ENCODE measurements at places on chromosomes 3 and 15.
A peak's percentile ranks its signal among the peaks of the same experiment; 100 is the strongest.

GRCh38 chr3:32045091-32045915 is 61.1 kb upstream of the GPD1L start:
- DNase-seq = no peak

- DNase-seq = no peak
Observed at GRCh38 chr3:10988991-10989484, 3.5 kb upstream of the SLC6A1 start.

- no peak for DNase-seq
Observed at GRCh38 chr3:65497236-65497635, 541.5 kb downstream of the MAGI1 start.

DNA sequence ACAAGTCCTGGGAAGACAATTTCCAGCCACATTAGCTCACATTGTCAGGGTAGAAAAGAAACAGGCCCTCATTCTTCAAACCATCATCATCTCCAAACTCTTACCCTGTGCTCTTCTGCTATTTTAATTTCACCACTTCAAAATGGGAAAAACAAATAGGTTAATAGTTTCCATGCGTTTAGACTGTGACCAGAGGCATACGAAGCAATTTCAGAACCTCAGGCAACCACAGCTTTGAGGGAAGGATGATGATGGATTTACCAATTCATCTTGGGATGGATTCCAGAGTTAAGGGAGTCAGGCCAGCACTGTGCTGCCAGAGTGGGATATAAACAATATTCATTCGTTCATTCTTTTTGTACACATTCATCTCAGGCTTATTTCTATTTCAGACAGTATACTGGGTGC is 307.8 kb upstream of the TPRG1 start:
- no peak for DNase-seq

DNA sequence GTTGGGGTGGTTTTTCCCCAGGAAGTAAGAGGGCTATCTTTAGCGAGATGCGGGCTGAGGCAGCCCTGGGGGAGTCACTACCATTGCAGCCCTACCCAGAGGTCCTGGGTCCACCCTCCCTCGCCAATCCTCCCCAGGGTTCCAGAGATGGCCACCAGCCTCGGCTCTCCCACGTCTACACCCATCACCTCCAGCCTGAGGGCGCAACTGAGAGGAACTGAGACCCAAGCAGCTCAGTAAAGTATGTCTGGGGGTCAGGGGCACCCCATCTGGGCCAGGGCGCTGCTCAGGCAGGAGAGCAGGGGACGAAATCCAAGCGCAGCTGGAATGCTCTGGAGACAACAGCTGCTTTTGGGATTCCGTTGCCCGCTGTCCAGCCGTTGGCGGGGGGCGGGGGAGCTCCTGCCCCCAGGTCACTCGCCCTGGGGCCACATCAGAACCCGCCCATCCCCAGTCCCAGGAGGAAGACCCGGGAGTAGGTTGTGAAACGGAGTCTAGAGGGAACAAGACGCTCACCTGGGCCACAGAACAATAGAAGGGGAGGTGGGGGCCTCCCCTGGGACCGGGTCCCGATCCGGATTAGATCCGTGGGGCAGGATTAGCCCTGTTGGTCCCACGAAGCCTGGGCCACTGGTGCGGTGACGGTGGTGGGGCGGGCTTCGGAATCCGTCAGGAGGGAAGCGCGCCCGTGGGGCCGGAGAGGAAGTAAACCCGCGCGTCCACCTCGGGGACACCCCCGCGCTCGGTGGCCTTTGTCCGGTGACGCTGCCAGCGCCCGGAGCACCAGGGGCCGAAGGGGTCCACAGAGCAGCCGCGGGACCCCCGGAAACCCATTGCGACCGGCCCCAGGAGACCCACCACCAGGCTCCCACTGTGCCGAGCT is 1.4 kb upstream of the NDUFAF3 start:
- peak; percentile 82 for DNase-seq

- DNase-seq = no peak
Observed at GRCh38 chr3:36319680-36320079, 60.6 kb upstream of the STAC start.

- DNase-seq = no peak
Observed at GRCh38 chr15:59312205-59312604, 60.5 kb downstream of the MYO1E start.

DNA sequence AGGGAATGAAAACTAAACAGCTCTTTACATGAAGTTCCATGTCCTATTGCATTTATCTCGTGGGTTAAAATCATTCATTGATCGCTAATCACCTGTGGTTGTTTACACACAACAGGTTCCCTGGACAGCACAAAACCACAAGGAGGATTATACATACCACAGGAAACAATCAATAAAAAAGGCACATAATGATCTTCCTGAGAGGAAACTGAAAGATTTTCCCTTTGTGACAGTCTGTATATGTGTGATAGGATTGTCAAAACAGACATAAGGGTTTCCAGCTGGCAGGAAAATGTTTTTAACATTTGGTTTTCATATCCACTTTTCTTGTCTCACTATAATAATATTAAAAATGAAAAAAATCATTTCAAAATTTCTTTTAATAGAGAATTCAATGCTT is 541.8 kb downstream of the NLGN1 start:
- DNase-seq = no peak

- no peak for DNase-seq
Observed at GRCh38 chr3:118966700-118967099, 67.9 kb downstream of the IGSF11 start.

DNA sequence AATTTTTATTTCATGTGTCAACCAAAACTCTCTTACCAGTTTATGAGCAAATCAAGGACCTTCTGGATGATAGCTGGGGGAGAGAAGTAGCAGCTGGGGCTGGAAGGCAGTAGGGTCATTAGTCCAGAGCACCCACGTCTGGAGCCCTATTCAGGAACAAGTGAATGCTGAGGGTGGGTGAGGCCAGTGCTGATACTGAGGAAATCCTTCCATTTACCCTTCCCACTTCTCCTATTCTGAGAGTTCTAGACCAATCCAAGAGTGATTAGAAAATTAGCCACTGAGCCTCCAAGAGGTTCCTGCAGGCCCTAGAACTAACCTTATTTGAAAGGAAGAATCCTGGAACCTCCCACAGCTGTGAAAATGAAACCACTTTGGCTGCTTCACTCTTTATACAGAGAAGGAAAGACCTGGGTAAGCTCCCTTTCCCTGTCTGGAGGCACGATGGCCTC is 46.2 kb upstream of the VILL start:
- no peak for DNase-seq

DNA sequence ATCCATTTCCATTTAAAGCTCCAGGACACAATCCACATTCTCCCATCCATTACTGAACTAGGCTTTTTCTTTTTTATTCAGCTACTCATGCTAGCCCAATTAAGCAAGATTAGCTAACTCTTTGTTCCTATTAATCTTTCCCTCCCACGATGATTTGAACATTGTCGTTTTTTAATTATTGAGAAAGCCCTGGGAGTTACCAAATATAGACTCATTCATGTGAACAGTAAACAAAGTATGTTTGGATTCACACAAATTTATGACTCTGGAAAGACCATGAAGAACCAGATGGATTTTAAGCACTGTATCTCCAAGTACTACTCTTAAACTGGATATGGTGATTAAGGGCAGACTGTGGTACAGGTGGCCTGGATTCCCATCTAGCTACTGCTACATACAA is 82.2 kb downstream of the STRIT1 start:
- DNase-seq = no peak

DNA sequence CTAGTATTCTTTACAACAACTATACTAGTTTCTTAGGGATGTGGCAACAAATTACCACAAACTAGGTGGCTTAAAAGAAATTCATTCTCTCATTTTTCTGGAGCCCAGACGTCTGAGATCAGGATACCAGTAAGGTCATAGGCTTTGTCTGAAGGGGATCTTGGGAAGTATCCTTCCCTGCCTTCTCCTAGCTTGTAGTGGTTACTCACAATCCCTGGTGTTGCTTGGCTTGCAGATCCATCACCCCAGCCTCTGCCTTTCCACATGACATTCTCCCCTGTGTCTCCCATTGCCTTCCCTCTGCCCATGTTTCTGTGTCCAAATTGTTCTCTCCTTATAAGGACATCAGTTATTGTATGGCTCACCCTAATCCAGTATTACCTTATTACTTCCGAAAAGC is 24.3 kb upstream of the CLDN1 start:
- no peak for DNase-seq

DNA sequence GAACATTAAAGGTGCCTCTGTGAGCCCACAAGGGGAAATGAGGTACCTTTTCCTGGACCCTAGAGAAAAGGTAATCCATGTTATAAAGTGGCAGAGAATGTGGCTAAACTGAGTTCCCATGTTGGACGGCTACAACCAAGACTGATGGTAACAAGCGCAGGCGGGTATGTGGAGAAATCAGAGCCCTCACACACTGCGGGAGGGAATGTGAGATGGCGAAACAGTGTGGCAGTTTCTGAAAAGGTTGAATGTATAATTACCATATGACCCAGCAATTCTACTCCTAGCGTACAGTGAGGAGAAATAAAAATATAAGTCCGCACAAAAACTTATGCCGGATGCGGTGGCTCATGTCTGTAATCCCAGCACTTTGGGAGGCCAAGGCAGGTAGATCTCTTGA is 24.1 kb upstream of the SHISA5 start:
- DNase-seq = no peak

GRCh38 chr3:52851348-52851747 is 16.5 kb upstream of the MUSTN1 start:
- DNase-seq = no peak

DNA sequence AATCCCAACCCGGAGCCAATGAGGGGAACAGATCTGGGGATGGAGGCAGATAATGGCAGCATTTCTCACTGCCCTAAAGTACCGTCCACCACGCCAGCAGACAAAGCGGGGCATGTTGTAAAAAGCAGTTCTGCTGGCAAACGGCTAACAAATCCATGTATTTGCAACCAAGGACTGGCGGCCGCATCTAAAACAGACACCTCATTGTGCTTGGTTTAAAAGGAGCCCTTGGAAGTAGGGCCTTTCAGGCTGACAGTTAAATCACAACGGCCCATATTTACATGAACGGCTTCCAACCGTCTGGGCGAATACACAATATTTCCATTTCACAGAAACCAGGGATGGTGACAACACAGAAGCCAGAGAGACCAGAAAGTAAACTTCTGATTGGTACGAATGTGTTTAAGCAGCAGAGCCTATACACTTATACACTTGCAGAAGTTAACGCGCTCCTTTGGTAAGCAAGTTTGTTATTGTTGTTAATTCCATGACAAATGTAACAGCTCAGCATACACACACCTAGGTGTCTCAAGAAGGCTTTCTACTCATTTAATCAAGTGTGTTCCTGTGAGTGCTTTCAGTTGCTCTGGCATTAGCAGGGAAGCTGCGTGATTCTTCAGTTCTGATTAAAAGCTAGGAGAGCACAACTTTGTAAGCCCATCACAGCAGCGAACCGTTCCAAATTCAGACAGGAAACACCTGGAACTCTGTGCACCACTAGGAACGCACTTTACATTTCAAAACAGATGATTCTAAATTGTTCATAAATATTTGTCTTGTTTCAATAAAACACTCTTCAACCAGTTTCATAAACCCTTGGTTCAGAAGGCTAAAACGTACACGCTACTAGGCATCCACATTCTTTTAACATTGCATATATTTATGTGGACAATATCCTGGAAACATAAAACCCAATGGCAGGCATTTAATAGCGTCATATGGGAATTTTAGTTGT is 112.9 kb downstream of the PDZRN3 start:
- peak; percentile 41 for DNase-seq

- DNase-seq = no peak
Observed at GRCh38 chr15:60589728-60590127, 110.8 kb upstream of the ICE2 start.

DNA sequence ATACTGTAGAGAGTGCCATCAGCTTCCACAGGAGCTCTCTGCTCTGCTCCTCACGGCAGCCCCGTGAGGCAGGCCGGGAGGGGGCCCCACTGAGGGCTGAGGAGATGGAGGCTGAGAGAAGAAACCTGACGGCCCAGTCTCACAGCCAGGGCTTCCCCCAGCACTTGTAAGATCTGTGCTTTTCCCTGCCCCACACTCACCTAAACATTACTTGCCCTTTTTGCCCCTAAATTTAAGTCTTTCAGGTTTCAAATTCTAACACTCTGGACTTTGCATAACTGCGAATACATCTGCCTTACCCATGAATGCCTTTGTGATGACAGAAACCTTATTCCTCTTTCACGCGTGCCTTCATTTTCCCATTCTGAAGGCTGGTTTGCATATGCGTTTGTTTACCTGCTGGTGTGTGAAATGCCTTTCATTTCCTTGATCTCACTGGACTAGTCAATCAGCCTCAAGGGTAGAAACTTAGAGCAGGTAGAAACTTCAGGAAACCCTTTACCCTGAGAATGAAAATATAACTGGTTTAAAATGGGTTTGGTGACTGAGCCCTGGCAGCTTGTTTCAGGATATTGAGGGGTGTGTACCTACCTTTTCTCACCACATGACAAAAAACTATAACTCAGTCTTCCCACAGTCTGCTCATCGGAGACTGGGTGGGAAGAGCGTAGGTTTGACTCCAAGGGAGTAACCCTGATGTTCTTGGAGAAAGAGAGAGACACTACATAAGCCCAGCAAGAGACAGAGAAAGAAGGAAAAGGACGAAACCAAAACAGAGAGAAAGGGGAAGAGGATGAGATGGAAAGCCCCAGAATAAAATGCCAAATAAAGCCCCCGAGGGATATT is 20.1 kb downstream of the SLC12A8 start:
- no peak for DNase-seq

- no peak for DNase-seq
Observed at GRCh38 chr3:33956206-33956605, 157.8 kb downstream of the PDCD6IP start.

DNA sequence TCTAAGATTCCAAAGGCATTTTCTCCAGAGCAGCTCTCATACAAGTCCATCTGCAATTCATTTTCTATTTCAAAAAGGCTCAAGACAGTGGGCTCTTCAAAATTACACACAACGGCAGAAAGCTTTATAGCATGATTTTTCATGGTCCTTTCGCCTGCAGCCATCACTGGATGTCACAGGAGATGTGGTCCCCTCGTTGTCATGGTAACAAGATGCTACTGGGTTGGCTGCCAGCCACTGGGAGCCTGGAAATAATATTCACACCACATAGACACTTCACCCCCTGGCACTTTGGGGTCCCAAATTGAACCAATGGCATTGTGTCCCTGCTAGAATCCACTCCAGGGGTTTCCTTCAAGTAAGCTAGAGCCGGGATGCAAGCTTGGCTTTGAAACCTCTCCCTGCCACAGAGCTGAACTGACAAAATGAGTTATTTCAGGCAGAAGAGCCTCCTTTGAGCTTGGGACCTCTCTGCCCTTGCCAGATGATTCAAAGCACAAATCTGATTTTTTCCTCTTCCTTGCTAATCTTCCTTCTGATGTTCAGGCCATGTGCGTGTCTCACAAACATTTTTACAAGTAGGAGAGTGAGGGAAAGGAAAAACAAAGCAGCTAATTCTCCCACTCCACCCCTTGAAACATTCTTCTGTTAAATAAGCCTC is 512.6 kb upstream of the ADAMTS9 start:
- no peak for DNase-seq

- no peak for DNase-seq
Observed at GRCh38 chr3:33171580-33171979, 47.0 kb downstream of the SUSD5 start.

GRCh38 chr3:62024882-62025281 is 348.5 kb downstream of the FEZF2 start:
- DNase-seq = no peak
